ENCODE measurements at places on chromosomes 7 and 10.

GRCh38 chr10:30742471-30742870 is 112.9 kb upstream of the LYZL2 start:
- DNase-seq: no peak

GRCh38 chr7:6590645-6591110 is 857 bp downstream of the INTS15 start:
- no peak for DNase-seq

DNA sequence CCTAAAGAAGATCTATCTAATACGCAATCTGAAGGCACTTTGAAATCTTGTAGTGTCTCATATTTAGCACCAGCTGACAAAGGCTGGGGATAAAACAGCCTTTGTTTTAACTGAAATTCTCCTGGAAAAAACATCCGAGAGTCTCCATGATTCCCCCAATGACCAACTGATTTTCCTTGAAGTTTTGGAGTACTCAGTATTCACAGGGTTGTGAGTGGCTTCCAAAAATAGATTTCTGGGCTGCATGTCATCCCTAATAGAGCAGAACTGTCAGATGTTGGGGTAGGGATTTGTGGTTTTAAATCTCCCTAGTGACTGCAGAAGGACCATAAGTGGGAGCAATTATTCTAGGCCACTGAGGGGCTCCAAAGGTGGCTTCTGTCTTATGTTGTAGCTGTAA is 206.4 kb downstream of the TAX1BP1 start:
- no peak for DNase-seq

GRCh38 chr7:47273974-47274766 is 307.7 kb downstream of the TNS3 start:
- no peak for DNase-seq

DNA sequence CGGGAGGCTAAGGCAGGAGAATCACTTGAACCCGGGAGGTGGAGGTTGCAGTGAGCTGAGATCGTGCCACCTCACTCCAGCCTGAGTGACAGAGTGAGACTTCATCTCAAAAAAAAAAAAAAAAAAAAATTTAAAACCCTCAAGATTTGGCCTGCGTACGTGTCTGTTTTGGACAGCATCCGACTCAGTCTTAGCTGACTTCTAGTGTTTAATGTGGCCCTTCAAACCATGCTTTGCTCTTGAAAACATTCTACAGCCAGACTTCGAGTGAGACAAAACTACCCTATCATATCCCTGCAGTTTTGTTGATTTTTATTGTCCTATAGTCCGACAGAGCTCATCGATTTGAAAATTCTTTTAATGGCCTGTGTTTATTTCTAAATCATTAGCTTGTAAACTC is 227.1 kb upstream of the SH2B2 start:
- DNase-seq: no peak

- no peak for DNase-seq
These were observed 179.2 kb downstream of the DYNC1I1 start for GRCh38 chr7:95951531-95951930.

GRCh38 chr7:81404669-81405068 is 365.2 kb downstream of the HGF start:
- DNase-seq: no peak

GRCh38 chr10:111973306-111973705 is 210.3 kb downstream of the GPAM start:
- DNase-seq: no peak

GRCh38 chr10:12907656-12908055 is 93.9 kb downstream of the CCDC3 start:
- no peak for DNase-seq

DNA sequence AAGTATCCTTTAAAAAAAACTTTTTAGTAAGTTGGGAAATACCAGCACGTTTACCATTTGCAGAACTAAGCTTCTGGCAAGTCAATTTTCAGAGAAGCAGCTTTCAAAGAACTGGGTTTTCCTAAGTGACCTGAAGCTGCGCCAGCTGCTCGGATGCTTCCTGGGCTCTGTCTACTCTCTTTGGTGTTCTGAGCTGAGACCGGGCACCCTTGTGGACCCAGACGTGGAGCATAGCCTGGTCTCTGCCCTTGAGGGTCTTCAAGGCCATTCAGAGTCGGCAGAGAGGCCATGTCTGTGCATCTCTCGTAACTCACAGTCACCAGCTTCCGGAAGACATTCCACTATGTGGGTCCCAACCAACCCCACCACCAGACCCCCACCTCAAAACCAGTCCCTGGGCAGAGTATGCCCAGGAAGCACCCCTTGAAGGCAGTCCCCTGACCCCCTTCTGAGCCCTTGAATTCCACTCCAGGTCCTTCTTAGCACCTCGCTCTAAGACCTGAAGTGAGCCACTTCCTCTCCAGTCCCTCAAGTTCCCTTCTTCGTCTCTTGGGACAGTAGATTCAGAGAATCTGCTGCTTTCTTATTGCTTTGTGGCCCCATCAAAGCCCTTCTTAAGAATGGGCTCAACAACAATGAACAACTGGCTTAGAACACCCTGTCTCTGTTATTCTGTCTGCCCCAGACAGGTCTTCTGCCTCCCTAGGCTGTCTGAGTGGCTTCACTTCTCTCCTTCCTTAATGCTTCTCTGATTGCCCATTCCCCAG is 8.5 kb downstream of the CALML5 start:
- DNase-seq: no peak

DNA sequence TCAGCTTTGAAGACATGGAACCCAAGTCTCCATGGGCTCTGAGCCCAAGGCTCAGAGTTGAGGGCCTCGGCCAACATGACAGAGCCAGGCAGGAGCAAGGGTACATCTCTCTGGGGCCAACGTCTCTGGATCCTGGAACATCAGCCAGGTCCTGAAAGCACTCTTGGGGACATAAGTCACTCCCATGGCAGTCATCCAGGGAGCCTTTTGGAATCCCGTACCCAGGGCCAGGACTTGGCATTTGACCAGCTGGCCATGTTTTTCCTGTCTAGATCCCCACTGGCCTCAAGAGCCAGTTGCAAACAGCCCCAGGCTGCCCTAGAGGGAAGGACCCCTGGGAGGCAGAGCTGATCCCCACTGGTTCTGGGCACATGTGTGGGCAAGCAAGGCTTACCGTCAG is 4.3 kb upstream of the CXCL12 start:
- no peak for DNase-seq

- DNase-seq: no peak
These were observed 173.1 kb downstream of the KIAA1217 start for GRCh38 chr10:24382045-24382444.

- no peak for DNase-seq
These were observed 49.4 kb upstream of the ST8SIA6 start for GRCh38 chr10:17503795-17504194.

GRCh38 chr7:121023683-121024511 is 35.4 kb downstream of the CPED1 start:
- DNase-seq: no peak

DNA sequence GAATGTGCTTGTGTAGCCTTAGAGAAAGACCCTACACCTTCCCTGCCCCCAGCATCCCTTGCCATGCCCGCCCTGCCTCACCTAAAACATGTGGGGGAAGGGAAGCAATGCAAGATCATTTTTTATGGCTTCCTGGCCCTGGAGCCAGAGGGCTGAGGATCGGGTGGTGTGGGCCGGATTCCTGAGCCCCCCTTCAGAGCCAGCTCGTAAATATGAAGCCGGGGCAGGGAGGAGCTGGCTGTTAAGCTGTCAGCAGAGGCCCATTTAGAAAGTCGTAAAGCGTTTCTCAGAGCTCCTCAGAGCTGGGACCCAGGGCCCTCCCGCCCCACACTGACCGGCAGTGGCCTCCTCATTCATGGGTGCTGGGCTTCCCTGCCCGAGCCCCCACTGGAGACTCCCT is 23.9 kb downstream of the UNC5B start:
- DNase-seq: no peak

- DNase-seq: no peak
These were observed 117.9 kb upstream of the AGR3 start for GRCh38 chr7:16999541-17000267.

DNA sequence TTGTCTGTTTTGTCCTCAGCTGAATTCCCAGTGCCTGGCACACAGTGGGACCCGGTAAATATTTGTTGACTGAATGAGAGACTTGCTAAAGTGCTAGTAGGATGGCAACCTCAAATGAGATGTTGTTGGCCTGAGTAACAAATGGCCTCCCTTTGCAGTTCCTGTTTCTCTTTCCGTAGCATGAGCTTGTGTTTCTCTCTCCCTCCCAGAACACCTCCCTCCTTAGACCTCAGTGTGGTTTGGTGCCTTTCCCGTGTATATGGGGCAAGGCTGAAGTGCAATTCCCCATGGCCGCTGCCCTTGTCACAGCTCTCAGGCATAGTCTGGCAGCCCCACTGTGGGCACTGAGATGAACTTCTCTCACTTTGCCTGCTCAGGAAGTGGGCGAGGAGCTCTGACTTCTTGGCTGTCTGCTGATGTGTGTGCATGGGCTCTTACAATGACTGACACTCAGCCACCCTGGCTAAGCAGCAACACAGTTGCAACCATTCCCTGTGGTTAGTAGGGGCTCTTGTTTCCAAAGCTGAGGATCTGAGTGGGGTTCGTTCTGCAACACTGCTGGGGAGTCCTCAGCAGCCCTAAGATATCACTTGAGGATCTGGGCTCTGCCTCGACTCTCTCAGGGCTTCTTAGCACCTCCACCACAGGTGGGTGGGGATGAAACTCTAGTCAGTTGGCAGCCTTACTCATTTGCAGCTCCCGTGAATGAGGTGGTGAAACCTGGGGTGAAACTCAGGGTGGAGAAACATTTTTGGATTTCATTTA is 136.1 kb downstream of the ICA1 start:
- DNase-seq: peak; percentile 80

GRCh38 chr7:120337308-120337907 is 64.4 kb downstream of the KCND2 start:
- no peak for DNase-seq

DNA sequence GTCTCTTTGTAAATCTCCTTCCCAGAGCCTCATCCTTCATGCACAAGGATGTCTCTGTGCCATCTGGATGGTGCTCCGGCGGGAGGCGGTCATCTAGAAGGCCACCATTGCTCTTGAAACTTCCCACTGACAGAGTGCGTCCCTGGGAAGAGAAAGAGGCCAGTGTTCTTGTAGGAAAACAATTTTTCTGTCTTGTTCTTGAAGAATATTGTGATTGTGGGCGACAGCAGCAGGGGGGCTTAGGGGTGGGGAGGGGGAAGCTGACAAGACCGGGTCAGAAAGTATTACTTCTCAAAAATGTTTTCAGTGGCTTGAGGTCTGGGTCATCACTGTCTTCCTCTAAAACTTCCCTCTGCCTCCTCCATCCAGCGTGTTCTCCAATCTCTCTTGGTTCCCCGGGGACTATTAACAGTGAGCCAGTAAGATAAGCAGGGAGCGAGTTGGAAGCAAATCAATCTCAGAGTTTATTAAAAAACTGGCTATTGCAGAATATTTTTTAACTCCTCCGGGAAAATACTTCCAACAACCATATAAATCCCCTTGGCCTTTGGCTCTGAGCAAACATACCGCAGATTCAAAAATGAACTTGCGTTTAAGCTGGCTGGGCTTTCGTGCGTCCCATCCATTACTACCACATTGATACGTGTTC is 597.8 kb upstream of the MGMT start:
- DNase-seq: no peak

GRCh38 chr10:96074776-96075175 is 31.4 kb downstream of the CCNJ start:
- DNase-seq: no peak

DNA sequence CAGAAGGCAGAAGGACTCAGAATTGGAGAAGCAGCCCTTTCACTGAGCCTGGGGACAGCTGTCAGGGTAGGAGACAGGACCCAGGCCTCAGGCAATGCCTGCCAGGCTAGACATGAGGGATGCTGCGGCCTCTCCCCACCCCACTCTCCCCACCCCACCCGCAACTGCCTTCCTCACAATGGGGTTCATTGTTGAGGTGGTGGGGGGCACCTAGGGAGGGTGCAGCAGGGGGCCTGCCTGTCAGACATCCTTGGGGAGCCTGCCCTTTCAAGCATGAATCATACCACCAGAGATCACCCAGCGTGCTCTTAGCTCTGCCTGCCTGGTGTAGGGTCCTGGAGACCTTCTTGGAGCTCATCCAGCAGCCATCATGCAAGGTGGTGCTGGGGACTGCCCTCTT is at the start of gene C10orf62:
Gene C10orf62 (plus strand): TSS at position 243 of the 400 bp plus-strand sequence. CDS start 177 bp downstream, outside the sequence.
- DNase-seq: no peak

- DNase-seq: no peak
These were observed 600.4 kb downstream of the KCNMA1 start for GRCh38 chr10:77036993-77037734.

GRCh38 chr10:60430017-60430416 is 40.3 kb upstream of the ANK3 start:
- no peak for DNase-seq

- DNase-seq: no peak
These were observed 195.1 kb upstream of the HABP2 start for GRCh38 chr10:113357681-113358300.

DNA sequence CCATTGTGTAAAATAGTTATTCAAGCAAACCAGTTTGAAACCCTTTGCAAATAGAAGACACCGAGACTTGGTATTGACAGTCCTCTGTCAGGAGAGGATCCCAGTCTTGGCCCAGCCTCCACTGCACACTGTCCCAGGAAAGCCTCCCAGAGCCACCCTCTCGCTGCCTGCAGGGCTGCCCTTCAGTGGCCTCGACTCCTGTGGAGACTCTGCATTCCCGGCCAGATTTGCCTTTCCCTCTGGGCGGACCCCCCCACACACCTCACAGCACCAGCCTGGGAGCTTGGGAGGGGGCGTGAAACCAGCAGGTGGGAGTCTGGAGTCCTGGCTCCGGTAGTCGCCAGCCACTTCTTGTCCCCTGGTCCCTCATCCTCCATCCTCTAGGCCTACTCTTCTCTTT is 48.7 kb downstream of the GRK5 start:
- no peak for DNase-seq

DNA sequence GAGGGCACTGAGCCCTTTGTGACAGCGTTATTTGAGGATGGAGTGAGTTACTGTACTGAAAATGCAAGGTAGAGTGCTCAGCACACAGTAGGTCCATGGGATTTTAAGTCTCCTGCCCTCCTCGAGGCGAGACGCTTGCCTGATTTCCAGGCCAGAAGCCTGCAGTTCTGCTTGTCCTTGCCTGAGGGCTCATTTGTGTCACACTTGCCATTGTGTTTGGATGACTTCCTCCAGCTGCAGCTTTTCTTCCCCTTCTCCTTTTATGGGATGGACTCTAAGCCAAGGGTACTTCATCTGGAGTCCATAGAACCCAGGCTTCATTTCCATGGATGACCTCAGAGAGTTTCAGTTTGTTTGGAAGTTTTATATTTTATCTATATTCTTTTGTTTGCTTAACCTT is 304.2 kb upstream of the BMPER start:
- no peak for DNase-seq

- no peak for DNase-seq
These were observed 137.9 kb upstream of the PPIF start for GRCh38 chr10:79209340-79209739.

DNA sequence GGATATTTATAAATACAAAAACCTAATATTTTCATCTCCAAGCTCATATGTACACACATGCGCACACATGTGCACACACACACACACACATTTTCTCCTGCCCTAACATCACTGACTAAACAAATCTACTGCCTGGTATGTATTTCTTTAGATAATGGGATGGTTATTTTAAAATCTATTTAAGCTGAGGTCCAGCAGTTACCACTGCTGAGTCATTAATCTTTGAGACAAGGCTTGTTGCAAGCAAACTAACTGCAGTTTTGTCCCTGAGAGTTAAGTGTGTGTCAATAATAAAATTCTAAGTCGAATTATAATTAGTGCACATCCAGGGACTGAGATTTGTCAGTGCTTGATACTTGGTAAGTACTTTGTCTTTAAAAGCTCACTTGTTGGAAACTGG is 135.1 kb downstream of the VPS50 start:
- no peak for DNase-seq
